ENCODE measurements at places on chromosomes 3 and 15. TPM values are rescaled to one million over a fixed set of nuclear protein-coding genes. Genes with fewer than 3 reads are reported as not detected.

C3orf22 gene
- not detected for total RNA-seq

LEKR1 gene
- total RNA-seq = 3.1 TPM

EAF2 gene
- total RNA-seq = 0.97 TPM

GUCA1C gene
- not detected for total RNA-seq

CCNB2 gene
- 35.7 TPM for total RNA-seq

CHRNA7 gene
- total RNA-seq = 0.65 TPM

AP4E1 gene
- total RNA-seq = 20.6 TPM

ALDH1A3 gene
- 24.4 TPM for total RNA-seq

SKOR1 gene
- 0.11 TPM for total RNA-seq

ADPRH gene
- 3.5 TPM for total RNA-seq

IMPG2 gene
- 0.39 TPM for total RNA-seq

GOLGA8J gene
- total RNA-seq = 0.52 TPM

CKMT1A gene
- total RNA-seq = not detected

MYO5C gene
- 1.2 TPM for total RNA-seq

ST3GAL6 gene
- total RNA-seq = 1.3 TPM

PAQR9 gene
- under 0.01 TPM for total RNA-seq

MOBP gene
- total RNA-seq = not detected

COPB2 gene
- total RNA-seq = 218 TPM

SLC2A2 gene
- not detected for total RNA-seq
